Bronchial epithelial cell (primary cell): ENCODE measurements at places on chromosomes 12 and 14.

GRCh38 chr12:53543539-53543938 lies 36.3 kb upstream of the NPFF start:
- peak; percentile 64 for DNase-seq

- DNase-seq: no peak
Observed at GRCh38 chr12:104494793-104495158, 38.0 kb downstream of the CHST11 start.

GRCh38 chr14:98489115-98489514 lies 782.9 kb downstream of the BCL11B start:
- DNase-seq: peak; percentile 82

DNA sequence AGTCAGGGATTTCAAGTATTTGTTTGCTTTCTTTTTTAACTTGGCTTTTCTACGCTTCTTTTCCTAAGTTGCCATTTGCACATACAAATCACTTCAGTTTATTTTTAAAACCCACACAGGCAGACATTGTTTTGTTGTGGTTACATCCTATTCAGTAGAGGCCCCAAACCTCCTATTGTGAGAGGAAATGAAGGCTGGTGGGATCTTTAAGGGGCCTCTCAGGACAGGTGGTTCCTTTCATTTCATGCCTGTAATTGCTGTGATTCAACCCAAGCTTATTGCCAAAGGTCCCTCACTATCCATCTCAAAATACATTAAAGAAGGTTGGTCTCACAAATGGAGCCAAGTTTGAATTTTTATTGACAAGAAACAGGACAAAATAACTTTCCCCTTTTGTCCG lies 257.1 kb downstream of the ADAMTS20 start:
- no peak for DNase-seq

DNA sequence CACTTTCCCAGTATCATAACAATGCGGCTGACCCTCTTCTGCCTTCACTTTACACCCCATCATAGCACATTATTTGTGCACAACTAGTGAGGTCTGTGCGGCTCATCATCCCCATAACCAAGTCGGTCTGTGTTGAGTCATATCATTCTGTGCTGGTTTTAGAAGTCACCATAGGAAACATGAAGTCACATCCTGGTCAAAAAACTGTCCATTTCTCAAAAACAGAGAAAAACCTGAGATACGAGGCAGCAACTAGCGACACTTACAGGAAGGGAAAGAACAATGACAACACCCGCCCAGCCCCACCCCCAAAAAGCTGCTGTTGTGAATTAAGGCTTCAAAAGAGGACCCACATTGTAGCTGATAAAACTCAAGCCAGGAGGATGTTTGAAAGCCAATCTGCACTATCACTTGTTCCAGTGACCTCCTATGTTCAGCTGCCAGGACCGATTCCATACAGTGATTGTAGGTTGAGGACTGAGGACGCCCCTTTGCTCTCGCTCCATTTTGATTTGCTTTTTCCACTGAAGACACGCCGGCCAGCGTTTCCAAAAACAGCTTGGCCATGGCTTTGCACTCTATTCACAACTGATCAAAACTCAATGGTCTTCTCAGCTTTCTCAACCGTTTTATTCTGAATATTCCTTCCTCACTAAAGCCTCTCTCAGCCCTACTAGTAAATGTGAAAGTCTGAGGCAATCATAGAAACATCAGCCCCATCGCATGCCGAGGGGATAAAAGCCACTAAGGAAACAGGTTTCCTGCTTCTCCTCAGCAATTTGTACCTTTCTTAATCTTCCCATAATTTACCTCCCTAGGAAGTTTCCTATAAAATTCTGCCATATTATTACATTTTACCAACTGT lies 87.5 kb downstream of the DUSP16 start:
- peak; percentile 20 for DNase-seq

GRCh38 chr14:84361476-84361875 lies 1168.5 kb upstream of the FLRT2 start:
- DNase-seq: no peak

DNA sequence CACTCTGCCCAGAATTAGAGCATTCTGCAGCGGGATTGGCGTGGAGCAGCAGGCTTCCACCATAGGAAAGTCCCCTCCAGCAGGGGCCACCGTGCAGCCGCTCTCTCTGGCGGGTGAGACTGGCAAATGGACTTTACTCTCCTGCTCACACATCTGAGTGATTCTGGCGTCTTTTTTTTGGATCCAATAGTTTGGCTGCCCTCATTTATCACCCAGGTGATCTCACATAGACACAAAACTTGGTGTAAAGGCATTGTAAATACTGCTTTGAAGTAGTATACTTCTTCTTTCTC lies 130.3 kb downstream of the TGFB3 start:
- DNase-seq: no peak

GRCh38 chr14:41154143-41154807 lies 452.4 kb upstream of the LRFN5 start:
- no peak for DNase-seq

DNA sequence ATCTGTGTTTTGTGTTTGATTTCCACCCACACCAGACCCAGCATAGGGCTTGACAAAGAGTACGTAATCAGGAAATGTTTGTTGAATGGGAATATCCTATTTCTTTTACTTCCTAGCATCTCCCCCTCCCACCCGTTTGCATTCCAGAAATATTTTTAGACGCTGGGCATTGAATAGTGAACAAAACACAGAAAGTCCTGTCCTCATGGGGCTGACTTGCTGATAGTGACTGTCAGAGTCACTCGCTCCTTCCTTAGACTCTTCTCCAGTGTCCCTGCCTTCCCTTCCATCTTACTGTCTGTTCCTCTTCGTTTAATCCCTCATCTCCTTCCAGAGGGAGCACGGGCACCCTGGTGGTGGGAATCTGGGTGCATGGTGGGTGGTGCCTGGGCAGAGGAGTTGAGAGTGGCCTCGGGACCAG lies 53.6 kb downstream of the SLC25A47 start:
- DNase-seq: no peak

DNA sequence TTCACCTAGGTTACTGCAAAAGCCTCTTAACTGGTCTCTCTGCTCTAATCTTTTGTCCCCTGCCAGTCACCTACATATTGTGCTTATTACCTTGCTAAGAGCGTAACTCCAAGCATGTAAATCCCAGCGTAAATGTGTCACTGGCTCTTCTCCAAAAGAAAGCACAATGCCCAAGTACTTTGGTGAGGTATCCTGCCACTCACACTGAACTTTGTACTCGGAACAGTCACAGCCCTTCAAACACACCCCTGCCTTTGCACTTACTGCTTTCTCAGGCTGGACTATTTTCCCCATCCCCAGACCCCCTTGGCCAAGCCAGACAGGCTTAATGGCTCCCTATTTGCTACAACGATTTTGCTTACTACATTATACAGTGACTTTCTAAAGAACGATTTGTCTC lies 31.7 kb downstream of the GALNT4 start:
- DNase-seq: no peak

DNA sequence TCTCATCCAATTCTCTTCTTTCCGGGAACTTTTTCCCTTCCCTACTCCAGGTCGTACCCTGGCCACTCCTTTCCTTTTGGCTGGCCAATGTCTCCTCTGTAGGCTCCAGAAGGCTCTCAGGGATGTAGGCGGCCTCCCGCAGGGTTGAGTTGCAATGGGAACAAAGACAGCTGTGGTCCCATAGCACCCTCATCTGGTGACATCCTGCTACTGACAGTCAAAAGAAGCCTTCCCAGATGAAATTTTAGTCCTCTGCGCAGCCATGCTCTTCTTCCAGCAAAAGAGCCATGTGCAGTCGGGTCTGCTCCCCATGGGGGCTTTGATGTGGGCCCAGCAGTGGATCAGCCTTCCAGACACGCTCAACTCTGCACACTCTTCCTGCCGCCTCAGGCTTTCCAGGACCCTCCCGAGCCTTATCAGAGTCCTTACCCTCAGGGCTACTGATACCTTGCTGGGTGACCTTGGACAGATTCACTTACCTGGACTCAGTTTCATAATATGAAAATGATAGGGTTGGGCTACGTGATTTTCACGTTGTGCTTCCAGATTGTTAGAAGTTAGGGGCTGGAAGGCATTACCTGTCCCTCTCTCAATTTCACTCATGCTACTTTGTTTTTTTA lies 5.5 kb upstream of the CELA1 start:
- DNase-seq: peak; percentile 33

DNA sequence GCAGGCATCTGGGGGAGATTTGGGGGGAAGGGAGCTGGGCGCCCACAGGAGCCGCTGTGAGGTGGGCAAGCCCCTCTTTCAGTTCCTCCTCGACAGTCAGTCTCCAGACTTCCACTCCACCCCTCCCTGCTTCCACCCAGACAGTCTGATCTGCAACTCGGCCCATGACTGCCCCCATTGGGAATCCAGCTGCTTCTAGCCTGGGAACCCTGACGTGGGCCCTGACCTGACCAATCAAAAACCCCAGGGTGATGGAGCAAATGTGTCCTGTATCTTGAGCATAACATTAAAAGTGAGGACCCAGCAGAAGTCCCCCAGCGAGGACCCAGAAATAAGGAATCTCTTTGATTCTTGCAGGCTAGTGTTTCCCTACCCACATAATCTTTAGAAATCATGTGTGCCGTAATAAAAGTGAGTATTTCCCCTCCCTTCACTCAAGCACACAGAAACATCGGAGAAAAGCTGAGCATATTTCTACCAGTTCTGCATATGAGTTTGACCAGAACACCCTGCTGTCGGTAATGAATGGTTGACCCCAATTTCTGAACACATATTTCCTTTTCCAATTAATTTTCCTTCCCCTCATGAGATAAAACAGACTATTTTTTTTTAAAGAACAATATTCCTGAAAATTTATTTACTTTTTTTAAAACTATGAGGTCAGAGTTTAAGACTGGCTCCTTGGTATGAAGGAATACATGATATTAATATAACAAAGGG lies 6.4 kb downstream of the SSH1 start:
- no peak for DNase-seq

DNA sequence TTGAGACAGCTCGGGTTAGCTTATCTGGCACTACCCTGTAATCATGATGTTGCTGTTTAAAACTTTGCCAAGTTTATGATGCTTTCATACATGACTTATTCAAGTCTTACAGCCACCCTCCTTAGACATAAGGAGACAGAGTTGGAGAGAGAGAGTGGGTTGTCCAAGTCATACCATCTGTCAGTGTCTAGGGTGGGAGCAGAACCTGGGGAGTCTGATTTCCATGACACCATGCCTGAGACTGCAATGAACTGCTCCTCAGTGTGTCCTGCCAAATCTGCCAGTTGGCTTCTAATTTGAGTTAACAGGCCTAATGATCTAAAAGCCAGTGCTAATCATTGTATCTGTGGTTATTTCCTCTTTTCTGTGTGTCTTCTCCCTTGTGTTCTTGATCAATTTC lies 43.7 kb upstream of the PHC1 start:
- DNase-seq: no peak

DNA sequence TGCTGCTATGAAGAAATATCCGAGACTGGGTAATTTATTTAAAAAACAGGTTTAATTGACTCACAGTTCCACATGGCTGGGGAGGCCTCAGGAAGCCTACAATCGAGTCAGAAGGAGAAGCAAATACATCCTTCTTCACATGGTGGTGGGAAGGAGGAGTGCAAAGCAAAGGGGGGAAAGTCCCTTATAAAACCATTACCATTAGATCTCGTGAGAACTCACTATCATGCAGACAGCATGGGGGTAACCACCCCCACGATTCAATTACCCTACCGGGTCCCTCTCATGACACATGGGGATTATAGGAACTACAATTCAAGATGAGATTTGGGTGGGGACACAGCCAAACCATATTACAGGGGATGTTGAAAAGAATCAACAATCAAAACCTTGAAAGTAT lies 74.9 kb downstream of the PPM1H start:
- DNase-seq: no peak

- DNase-seq: no peak
Observed at GRCh38 chr14:35352274-35353233, 52.0 kb downstream of the NFKBIA start.

DNA sequence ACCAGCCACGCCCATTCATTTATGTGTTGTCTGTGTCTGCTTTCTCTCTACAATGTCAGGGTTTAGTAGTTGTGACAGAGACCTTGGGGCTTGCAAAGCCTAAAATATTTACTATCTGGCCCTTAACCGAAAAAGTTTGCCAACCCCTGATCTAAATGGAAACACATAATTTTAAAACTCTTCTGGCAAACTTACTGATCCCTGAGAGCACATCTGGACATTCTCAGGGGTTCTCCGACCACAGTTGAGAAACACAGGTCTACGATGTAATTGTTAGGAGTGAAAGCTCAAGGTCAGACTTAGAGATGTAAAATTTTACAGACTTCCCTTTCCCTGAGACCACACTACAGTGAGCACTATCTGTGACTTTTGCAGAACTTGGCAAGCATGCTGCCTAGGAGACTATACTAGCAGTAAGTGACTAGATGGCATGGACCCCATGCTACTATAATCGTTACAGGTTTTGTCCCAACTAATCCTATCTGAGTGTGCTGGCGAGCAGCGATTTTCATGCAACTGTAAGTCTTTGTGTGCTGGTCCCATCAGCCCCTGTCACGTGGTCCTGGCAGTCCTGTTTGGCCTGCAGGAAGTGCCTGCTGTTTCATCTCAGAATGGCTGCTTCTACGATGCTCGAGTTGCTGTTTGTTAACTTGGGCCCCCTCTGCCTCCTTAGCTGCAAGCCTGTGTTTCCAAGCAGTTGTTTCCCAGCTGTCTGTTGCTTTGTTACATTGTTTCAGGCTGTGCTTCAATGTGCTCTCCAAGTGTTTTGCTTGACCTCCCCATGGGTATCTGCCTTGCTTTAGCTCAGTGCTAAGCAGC lies 21.6 kb downstream of the TMTC2 start:
- DNase-seq: no peak

DNA sequence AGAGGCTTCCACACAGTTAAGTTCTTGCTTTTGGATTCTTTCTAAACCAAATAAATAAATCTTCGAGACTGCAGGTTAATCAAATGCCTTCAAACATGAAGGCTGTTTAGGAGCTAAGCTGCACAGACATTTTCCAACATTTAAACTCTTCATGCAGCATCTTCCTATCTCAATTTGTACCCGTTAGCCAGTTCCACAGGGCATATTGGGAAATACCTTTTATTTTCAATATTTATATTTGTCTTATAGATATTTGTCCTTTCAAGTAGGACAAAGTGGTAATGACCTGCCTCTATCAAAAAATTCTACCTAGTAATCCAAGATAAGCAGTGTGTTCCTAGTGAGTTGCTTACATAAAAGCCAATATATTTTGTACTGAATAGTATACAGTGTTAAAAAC lies 373.6 kb downstream of the DIO2 start:
- DNase-seq: no peak

- DNase-seq: no peak
Observed at GRCh38 chr12:45685680-45686079, 43.8 kb upstream of the ARID2 start.
